ENCODE measurements at places on chromosomes 4 and X.

DNA sequence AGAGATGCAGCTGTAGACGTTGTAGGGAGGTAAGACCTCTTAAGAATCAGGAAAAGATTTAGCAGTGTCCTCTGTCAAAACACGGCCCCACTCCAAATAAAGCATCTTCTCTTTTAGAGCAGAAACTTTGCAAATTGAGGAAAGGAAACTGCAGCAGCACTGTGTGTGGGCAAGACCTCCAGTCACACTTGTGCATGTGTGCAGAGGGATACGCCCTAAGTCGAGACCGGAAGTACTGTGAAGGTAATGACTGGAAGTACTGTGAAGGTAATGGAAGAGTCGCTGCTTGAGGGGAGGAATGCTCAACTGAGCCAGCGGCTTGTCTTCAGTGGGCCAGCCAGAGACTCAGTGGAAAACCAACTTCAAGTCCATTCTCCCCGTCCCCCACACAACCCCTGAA lies 46.5 kb downstream of the EGF start:
- DNase-seq, result no peak

DNA sequence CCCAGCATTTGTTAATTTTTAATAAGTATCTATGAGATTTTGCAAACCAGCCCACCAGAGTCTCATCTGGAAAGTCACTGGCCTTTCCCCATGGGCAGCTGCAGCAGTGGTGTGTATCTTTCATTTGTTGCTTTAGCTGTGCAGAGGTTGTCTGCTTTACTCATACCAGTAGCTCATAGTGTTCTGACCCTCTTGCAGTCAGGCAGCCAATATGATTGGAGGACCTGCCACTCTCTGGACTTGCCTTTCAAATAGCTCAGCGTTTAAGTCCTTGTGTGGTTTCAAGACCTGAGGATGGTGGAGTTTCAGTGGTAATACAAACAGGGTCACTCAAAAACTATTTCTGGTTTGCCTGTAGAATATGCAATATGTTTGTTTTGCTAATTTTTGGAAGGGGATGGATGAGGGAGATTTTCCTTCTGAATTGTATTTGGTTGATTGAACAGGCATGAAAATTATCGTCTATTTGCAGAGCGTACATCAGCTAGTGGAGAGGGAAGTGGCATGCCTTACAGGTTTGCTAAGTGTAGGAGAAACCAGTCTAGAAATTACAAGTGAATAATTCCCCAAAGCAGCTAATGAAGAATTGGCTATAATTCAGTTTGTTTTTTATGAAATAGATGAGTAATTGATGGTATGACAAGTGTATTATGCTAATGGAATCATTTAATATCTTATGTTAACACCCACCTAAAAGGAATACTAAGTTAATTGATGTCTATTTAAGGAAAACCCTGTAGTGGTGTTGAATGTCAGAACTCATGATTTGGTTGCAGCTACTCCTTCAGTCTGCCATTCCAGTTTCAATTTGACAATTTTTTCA lies 8.9 kb downstream of the POLA1 start:
- DNase-seq, result no peak

GRCh38 chr4:16772366-16772850 lies 126.0 kb downstream of the LDB2 start:
- no peak for DNase-seq

- no peak for DNase-seq
Observed at GRCh38 chr4:64495946-64496345, 86.7 kb upstream of the TECRL start.

GRCh38 chrX:135923353-135923752 lies 29.8 kb downstream of the SAGE1 start:
- no peak for DNase-seq
